ENCODE measurements at places on chromosomes 6 and 20.
A peak's percentile ranks its signal among the peaks of the same experiment; 100 is the strongest.

DNA sequence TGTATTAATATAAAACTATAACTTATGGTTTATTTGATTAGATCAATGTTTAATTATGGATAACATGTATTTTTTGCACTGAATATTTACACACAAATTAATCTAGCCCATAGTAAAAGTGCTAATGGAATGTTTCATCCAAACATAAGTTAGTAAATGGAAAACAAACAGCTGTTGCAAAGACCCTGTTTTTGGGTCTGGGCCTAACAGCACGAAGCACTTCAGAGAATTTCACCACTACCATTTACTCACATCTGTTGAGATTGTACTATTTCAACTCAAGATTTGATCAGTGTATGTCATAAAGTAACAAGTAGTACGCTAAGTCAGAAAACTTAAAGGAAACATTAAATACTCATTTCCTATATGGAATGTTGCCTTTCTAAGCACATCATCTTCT lies 359.6 kb downstream of the LAMA2 start:
- no peaks in the 10 kb centered on the region for H3K4me1 ChIP-seq
- no peaks in the 10 kb centered on the region for H3K36me3 ChIP-seq

GRCh38 chr20:23519556-23519955 lies 28.6 kb downstream of the CST8 start:
- H3K27ac ChIP-seq = no peak overlapping the region
- no peaks in the 10 kb centered on the region for H3K4me1 ChIP-seq
- no peaks in the 10 kb centered on the region for H3K36me3 ChIP-seq
- no peak overlapping the region for H3K4me3 ChIP-seq
- DNase-seq = no peak

DNA sequence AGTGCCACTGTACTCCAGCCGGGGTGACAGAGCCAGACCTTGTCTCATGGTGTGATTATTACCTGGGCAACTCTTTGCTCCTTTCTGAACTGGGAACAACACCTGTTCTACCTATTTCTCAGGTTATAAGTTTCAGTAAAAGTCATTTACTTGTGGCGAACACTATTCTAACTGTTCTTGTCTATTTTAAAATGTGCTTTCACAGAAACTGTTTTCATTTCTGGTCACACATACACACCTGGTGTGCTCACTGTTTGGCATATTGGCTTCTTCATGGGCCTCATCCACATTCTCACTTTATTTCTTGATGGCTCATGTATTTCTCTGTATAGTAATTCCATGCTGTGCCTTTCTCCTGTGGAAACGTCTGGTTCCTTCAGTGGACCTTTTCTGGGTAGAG lies 30.5 kb upstream of the XRN2 start:
- H3K36me3 ChIP-seq = no peaks in the 10 kb centered on the region
- no peak for DNase-seq
- peaks cover 12% of the 10 kb centered on the region for H3K27me3 ChIP-seq
- H3K4me1 ChIP-seq = no peaks in the 10 kb centered on the region

GRCh38 chr20:11217326-11218172 lies 543.8 kb upstream of the JAG1 start:
- peaks cover 36% of the 10 kb centered on the region for H3K4me1 ChIP-seq
- DNase-seq = no peak
- H3K4me3 ChIP-seq = no peak overlapping the region
- no peaks in the 10 kb centered on the region for H3K27me3 ChIP-seq

DNA sequence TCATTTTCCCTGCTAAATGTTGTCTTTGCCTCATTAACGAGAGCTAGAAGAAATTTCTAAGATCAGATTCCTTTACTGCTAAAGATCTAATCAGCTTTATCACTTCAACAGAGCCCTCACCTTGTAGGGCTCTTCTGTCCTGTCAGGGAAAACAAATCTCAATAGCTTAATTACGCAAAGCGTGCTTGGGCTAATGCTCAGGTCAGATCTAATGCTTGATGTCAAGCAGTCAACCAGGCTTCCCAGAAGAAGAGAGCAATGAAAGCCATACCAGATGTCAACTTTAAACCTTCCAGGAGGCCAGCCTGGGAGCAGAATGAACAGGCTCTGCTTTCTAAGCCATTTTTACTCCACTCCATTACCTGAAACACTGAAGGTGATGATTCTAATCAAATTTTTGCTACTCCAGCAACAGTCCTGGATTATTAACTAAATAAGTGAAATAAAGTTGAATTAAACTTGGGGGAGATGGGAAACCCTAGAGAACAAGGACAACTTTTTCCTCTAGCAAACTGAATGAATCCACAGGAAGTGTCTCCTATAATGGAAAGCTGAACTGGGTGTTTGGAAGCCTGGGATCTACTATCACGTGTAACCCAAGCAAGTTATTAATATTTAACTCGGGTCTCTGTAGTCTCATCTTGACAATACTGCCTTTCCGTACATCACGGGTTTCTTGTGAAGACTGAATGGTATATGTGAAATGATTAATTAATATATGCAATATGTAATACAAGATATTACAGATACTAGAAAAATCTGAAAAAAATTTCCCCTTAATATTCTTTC lies 273.7 kb downstream of the PTPRK start:
- H3K36me3 ChIP-seq = no peaks in the 10 kb centered on the region
- H3K27me3 ChIP-seq = no peaks in the 10 kb centered on the region
- H3K4me3 ChIP-seq = no peak overlapping the region
- no peak for DNase-seq
- H3K27ac ChIP-seq = no peak overlapping the region
- no peaks in the 10 kb centered on the region for H3K4me1 ChIP-seq

GRCh38 chr6:106084106-106084988 lies 1.8 kb upstream of the PRDM1 start:
- H3K27ac ChIP-seq = peak overlapping the region; percentile 88
- H3K4me3 ChIP-seq = no peak overlapping the region
- H3K27me3 ChIP-seq = no peaks in the 10 kb centered on the region

- peaks cover 7% of the 10 kb centered on the region for H3K4me1 ChIP-seq
- no peaks in the 10 kb centered on the region for H3K27me3 ChIP-seq
- H3K36me3 ChIP-seq = no peaks in the 10 kb centered on the region
- no peak for DNase-seq
- no peak overlapping the region for H3K27ac ChIP-seq
Observed at GRCh38 chr6:33114406-33114805, 38.6 kb downstream of the HLA-DPB1 start.

DNA sequence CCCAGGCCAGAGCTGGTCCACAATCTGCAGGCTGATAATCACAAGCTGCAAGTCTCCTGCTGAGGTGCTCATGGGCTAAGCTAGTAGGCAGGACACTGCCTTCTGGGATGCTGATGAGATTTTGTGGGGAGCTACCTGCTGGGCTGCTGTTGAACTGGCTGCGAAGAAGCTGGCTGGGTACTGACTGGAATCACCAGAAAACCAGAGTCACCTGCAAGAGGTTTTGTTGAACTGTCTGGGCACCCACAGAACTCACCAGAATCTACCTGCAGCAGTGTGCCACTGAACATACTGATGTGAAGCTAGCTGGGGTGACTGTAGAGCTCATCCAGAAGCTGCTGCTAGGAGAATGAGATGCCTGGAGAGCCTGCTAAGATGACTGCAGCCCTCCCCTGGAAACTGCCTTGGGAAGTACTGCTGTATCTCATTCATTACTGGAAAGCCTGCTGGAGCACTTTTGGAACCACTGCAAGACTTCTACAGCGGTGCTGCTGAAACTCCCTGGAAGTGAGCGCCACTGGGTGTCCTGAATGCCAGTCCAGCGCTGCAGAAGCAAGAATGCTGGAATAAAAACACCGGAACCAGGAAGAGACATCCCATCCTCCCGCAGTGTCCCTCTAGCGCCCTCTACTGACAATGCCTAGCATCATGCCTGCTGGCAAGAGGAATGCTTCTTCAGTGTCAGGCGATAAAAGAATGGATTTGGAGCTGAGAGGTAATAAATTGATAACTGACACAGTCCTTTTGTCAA lies 64.9 kb upstream of the ARHGAP18 start:
- H3K4me1 ChIP-seq = no peaks in the 10 kb centered on the region
- no peak overlapping the region for H3K27ac ChIP-seq
- no peaks in the 10 kb centered on the region for H3K36me3 ChIP-seq
- H3K4me3 ChIP-seq = no peak overlapping the region

GRCh38 chr6:6878887-6879585 lies 228.7 kb upstream of the RREB1 start:
- no peaks in the 10 kb centered on the region for H3K36me3 ChIP-seq
- no peak for DNase-seq

DNA sequence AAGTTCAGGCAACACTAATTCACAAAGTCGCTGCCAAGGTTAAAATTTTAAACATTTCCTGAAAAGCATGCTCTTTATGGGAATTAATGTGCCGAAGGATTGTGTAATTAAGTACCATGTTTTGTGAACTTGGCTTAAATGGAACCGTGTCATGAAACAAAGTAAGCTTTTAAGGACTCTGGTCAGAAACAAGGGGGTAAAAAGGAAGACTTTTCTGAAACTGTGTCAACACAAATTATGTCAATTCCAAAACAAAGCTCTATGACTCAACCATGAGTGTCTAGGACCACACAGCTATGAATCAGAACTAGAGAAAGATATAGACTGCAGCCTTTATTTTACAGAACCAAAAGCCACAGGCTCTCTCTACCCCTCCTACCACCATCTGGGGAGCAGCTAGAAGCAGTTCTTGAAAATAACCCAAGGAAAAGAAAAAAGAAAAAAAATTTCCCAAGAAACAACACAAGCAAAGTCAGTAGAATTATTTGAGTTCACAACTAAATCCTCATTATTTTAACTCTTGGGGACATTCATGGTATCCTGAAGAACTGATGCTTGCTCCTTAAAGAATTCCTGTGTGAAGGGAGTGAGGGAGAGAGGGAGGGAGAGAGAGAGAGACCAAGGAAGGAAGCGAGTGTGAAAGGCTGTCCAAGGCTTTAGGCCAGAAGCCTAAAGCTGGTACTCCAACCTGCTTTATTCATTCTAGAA lies 81.9 kb downstream of the ZMYND8 start:
- H3K27me3 ChIP-seq = no peaks in the 10 kb centered on the region
- H3K4me1 ChIP-seq = peaks cover 10% of the 10 kb centered on the region
- H3K36me3 ChIP-seq = peaks cover 70% of the 10 kb centered on the region
- no peak for DNase-seq

- H3K4me3 ChIP-seq = peak overlapping the region; percentile 92
- DNase-seq = no peak
- H3K27me3 ChIP-seq = no peaks in the 10 kb centered on the region
- H3K4me1 ChIP-seq = peaks cover 24% of the 10 kb centered on the region
- no peaks in the 10 kb centered on the region for H3K36me3 ChIP-seq
Observed at GRCh38 chr6:138692978-138693909, 80.3 kb upstream of the CCDC28A start.

DNA sequence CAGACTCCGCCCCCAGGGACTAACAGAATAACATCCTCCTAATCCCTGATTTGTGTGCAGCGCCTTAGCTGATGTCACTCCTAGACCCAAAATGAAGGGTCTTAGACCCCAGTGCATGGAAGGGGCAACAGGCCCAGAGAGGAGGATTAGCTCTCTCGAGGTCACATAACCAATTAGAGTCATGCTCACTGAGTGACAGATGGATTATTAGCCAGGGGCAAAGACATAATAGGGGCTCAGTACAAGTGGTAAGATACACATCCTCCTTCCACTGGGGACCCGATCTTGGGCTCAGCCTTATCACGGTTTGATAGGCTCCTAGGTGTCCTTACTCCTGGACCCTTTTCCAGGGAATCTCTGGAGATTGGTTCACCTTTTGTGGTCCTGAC lies 858 bp downstream of the TP53INP2 start:
- H3K27ac ChIP-seq = peak overlapping the region; percentile 100
- no peaks in the 10 kb centered on the region for H3K36me3 ChIP-seq
- DNase-seq = no peak

- no peak overlapping the region for H3K4me3 ChIP-seq
- no peak for DNase-seq
- no peaks in the 10 kb centered on the region for H3K36me3 ChIP-seq
- H3K4me1 ChIP-seq = peaks cover 25% of the 10 kb centered on the region
- no peak overlapping the region for H3K27ac ChIP-seq
Observed at GRCh38 chr6:47145212-47145611, 103.1 kb upstream of the ADGRF1 start.

DNA sequence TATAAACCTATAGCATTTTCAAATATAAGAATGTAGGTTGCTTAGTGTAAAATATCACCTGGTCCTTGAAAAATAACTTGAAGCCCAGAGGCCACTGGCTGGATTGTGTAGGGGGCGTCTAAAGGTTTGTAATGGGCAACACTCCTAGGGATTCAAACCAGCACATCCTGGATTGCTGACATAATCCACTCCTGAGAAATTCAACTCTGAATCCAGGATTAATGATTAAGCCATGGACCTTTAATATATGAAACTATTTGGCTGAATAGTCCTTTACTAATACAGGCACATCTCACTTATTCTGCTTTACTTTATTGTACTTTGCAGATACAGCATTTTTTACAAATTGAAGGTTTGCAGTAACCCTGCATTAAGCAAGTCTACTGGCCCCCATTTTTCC lies 160.8 kb downstream of the UBE3D start:
- no peak overlapping the region for H3K4me3 ChIP-seq
- H3K27ac ChIP-seq = no peak overlapping the region
- DNase-seq = no peak
- H3K27me3 ChIP-seq = no peaks in the 10 kb centered on the region
- H3K36me3 ChIP-seq = no peaks in the 10 kb centered on the region
- no peaks in the 10 kb centered on the region for H3K4me1 ChIP-seq

GRCh38 chr6:137823826-137824555 lies 43.1 kb upstream of the TNFAIP3 start:
- no peaks in the 10 kb centered on the region for H3K36me3 ChIP-seq
- peak overlapping the region; percentile 52 for H3K27ac ChIP-seq
- H3K27me3 ChIP-seq = no peaks in the 10 kb centered on the region

Measured in esophagus squamous epithelium (tissue), 5 donors.